ENCODE measurements at places on chromosomes 16 and 17.

GRCh38 chr16:50848755-50849514 is 107.0 kb downstream of the CYLD start:
- no peak for DNase-seq

DNA sequence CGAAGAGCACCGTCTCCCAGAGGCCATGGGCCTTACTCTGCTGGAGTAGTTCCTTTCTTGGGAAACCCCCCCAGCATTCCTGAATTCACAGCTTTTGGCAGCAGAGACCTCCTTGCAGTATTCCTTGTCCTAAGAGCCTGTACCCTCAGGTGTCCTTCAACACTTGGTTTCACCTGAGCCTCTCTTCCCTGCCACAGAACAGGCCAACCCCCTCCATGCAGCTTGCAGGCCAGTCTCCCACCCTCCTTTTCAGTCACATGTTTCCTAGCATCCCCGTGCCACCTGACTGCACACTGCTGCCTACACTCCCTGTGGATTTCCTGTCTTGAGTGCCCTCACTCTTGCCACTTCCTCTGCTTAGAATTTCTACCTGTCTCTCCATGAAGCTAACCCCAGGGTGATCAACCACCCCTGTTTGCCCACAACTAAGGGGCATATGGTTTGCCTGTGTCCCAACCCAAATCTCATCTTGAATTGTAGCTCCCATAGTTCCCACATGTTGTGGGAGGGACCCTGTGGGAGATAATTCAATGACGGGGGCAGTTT is 65.5 kb downstream of the DYNLRB2 start:
- DNase-seq: no peak

DNA sequence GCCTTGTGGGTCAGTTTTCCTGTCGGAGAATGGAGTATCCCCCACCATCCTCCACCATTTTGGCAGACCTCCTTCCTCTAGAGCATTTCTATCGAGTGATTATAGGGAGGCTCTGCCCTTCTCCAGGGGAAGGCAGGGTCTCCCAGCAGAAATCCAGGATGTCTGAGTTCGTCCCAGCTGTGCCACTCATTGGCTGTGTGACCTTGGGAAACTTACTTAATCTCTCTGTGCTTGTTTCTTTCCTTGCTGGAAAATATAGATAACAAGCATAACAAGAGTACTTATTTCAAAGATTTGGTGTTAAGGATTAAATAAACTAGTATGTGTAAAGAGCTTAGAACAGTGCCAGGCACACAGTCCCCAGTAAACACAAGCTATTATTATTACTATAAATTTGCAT is 14.8 kb downstream of the ATP2A3 start:
- DNase-seq: no peak

- no peak for DNase-seq
These were observed 5.9 kb downstream of the SNRNP25 start for GRCh38 chr16:59440-60059.

DNA sequence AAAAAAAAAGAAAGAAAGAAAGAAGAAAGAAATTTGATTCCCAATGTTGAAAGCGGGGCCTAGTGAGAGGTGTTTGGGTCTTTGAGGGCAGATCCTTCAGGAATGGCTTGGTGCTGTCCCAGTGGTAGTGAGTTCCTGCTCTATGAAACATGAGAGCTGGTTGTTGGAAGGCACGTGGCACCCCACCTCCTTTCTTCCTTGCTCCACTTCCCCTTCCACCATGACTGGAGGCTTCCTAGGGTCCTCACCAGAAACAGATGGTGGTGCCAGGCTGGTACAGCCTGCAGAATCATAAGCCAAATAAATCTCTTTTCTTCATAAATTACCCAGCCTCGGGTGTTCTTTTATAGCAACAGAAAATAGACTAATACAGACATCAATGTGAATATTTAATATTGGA is 147.3 kb upstream of the KCNJ18 start:
- no peak for DNase-seq

Measured in activated CD8-positive, alpha-beta memory T cell treated with anti-CD3 and anti-CD28 coated beads for 1 hour (primary cell).